ENCODE measurements at places on chromosomes 4 and X.

- no peak for DNase-seq
Observed at GRCh38 chr4:122562449-122562848, 58.4 kb downstream of the IL21 start.

DNA sequence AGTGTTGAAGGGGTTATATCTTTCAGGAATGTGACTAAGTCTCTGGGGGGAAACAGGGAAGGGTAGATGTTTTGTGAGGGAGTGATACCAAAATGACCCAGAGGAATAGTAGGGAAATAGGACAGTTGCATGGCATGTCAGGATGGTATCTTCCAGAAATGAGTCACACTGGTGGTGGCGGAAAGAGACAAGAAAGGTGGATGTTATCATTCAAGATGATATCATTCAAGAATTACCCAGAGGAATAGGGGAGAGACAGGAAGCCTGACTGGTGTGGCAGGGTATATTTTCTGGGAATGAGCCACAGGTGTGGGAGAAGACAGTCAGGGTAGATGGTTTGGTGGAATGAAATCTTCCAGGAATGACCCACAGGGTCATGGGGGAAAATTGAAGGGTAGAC lies 61.1 kb downstream of the MAOA start:
- DNase-seq: no peak

- no peak for DNase-seq
Observed at GRCh38 chrX:150058728-150059127, 120.4 kb upstream of the EOLA2 start.

- DNase-seq: no peak
Observed at GRCh38 chr4:42865572-42866189, 26.8 kb upstream of the GRXCR1 start.

- DNase-seq: no peak
Observed at GRCh38 chr4:108793415-108793814, 30.6 kb upstream of the ETNPPL start.

GRCh38 chr4:188015025-188015940 lies 19.7 kb downstream of the ZFP42 start:
- no peak for DNase-seq

- DNase-seq: no peak
Observed at GRCh38 chr4:7938609-7939376, 868 bp downstream of the AFAP1 start.

DNA sequence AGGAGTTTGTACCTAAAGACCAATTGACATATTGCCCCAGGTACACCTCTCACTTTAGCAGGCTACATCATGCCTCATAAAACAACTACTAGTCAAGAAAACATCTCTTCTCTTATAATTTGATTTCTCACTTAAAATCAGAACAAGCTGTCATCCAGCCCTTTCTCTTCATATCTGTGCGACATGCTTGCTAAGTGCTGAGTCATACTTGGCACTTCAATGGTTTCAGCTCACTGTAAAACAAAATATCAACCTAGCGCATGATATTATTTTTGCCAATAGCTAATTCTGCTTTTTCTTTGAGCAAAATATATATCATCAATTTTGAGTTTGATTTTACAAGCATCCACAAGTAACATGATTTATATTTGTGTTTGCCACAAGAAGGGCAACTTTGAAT lies 27.9 kb upstream of the FUNDC1 start:
- no peak for DNase-seq

GRCh38 chrX:8139716-8140115 lies 31.4 kb downstream of the VCX2 start:
- DNase-seq: no peak

DNA sequence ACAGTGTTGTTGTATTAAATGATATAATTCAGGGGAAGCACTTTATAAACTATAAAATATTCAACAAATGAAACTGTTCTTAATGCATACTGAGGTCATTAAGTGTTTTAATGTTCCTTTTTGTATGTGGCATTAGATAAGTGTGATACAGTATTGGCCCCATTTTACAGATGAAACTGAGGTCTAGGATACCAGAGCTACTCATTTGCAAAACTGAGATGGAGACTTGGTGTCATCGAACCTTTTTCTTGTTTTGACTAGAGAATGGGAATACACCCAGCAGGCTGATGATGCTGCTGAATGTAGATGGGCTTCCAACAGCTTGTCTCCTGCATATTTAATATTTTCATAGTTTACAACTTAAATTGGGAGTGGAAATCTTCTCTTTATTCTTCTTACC lies 34.6 kb downstream of the TAF1 start:
- no peak for DNase-seq

DNA sequence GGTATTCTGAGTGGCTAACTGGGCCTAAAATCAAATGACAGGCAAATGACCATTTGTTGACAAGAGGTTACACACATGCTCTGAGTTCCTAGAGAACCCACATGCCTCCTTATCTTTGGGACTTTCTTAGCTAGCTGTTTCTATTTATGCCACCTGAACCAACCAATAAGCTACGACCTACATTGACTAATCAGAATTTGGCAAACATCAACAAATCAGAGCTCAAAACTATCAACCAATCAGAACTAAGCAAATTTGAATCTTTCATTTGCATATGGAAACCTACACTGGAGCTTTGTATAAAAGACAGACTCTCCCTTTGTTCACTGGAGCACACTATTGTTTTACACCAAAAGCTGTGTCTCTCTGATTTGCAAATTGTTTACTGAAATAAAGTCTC lies 192.0 kb downstream of the CXXC4 start:
- DNase-seq: no peak

DNA sequence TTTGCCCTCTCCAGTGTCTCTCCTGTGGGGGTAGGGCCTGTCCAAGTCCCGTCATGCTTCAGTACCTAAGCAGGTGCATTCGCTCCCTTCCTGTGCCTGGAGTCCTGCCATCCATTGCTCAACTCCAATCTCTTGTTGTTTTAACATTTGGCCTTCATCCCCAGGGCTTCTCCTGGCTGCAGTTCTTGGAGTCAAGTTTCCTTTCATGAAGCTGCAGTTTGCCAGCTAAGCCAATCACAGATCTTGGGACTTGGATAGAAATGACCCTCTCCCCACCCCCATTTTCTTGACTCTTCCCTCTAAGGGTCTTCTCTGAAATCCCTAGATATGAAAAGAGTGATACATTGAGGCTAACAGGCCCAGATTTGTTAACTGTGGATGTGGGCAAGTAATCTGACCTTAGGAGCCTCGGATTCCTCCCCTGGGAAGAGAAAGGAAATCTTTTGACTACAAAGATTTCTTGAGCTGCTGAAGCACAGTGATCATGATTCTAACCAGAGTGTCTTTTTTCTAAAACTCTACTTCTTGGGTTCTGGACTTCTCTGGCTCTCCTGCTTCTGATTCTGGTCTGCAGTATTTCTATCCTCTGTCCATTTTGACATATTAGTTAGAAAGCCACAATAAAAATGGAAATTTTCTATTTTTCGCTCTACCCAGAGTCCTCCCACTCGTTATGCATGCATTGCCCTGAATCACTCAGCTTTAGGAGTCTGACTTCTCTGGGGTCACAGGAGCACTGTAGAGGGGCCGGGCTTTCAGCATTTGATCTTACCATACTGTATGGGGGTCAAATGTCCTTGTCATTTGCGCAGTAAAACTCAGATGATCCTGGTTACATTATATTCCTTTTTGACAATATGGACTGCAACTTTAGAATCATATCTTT lies 61.0 kb downstream of the CHRNA9 start:
- no peak for DNase-seq

GRCh38 chrX:93598076-93598475 lies 75.3 kb downstream of the NAP1L3 start:
- no peak for DNase-seq

DNA sequence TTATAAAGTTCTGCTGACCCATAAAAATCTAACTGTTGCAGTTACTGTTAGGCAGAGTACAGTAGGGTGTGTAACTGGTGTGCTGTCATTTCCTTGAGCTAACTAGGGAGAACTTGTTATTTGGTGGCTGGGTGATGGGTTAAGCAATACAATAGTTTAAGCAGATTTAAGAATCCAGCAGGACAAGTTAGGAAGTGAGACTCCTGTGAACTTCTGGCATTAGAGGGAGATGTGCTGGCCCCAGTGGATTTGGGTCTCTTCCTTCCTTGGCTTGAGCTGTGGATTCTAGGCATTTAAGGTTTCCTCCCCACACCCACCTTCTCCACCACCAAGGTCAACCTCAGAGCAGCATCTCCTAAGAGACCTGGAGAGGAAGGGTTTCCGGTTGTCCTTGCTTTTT lies 70.5 kb downstream of the CLCN5 start:
- DNase-seq: no peak
